ENCODE measurements at places on chromosomes 2 and 18.

DNA sequence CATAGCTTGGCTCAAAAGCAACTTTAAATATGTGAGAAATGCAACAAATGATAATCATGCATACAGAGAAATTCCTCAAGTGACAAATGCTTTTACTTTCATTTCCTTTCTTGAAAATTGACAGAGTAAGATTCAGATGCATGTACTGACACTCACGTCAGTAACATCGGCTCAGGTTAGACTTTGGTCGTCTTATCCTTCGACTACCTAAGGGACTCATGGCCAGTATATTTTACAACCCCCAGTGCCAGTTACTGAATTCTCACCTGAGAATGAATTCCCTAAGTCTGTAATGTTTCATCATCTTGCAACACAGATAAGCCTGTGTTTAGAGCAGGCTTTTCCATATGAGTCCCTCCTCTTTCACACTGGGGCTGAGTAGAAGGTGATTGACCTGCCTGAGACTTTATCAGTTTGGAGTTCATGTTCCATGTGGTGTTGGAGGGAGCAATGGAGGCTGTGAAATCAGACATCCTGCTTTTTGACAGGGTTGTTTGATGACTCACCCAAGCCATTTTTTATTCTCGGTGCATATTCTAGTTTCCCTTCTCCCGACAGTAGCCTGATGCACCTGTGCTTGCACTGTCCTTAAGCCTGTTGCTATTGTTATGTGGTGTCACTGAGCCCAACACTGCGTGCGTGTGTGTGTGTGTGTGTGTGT, 30.5 kb upstream of the ATP8B1 start:
- DNase-seq: no peak

DNA sequence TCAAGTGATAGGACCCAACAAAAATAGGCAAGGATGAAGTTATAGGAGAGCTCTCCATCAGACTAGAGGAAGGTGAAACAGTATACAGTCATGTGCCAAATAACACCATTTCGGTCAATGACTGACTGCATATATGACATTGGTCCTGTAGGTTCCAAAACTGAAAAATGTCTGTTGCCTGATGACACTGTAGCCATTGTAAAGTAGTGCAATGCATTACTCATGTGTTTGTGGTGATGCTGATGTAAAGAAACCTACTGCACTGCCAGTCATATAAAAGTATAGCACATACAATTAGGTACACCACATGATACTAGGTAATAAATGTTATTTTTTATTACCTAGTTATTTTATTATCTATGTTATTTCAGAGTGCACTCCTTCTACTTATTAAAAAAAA, 147.9 kb downstream of the GREB1L start:
- no peak for DNase-seq

- DNase-seq: no peak
Observed at GRCh38 chr2:62478093-62478580, 27.9 kb downstream of the TMEM17 start.

DNA sequence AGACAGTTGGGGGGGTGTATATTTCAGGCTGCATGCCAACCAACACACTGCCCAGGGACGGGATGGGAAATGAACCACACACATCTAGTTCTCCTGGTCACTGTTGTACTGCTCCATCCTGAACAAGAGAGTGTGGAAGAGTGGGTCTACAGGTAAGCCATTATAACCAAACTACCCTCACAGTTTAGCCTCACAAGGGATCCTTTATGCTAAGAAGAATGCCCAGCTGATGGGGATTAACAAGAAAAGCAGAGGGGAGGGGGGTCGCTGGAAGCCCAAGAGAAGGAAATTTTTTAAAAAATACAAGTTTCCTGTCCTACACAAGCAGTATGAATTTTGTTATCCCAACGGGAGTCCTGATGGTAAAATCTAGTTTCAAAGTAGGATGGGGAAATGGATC, 16.1 kb downstream of the SPRED2 start:
- DNase-seq: no peak

GRCh38 chr2:190984595-190984994, 29.4 kb downstream of the STAT1 start:
- DNase-seq: no peak

DNA sequence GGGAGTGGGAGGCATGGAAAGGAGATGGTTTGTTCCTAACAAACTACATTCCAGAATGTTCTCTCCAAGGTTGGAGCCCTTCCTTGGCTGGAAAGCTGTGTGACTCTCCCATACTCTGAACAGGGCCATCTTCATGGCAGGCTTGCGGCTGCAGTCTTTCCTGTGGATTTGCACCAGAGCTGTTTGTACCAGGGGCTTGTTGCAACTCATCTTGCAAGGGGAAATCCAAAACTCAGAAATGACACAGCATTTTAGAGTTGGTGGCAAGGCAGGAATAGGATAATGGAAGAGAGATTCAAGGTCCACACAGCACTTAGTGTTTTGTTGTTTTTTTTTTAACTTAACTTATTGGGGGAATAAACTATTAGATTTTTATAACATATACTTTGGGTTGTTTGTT, 73.7 kb upstream of the ZNF516 start:
- DNase-seq: no peak

- no peak for DNase-seq
Observed at GRCh38 chr2:105254531-105255210, 13.1 kb downstream of the GPR45 start.

DNA sequence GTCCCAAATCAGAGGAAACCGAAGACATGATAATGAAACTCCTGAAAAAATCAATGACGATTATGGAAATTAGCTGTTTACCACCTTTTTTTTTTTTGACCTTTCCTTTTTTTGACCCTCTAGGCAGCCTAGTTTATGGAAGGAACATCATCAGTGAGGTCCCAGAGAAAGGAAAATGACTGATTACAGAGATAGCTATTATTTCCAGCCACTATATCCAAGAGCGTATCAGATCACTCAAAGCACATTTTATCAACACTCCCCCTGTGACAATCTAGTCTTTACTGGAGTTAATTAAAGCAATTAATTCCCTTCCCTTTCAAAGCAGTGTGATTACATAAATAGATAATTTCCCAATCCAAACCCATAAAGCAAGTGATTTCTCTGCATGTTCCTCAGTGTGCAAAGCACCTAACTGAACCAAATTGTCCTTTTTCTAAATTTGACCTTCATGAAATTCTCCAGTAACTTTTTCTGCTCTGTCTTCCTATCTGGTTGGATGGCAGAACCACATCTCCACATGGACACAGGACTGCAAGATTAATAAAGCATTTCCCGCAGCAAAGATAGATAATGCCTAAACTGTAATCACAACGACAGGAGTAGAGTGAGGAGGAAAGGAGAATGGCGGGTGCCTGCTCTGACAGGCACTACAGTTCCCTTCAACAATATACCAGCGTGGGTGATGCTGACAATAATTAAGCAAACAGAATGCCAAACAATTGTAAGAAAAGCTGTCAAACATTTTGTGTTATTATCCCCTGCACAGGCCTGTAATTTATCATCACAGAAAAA, 194.4 kb downstream of the SLC8A1 start:
- no peak for DNase-seq

GRCh38 chr2:62184512-62185230, 11.2 kb upstream of the B3GNT2 start:
- no peak for DNase-seq

DNA sequence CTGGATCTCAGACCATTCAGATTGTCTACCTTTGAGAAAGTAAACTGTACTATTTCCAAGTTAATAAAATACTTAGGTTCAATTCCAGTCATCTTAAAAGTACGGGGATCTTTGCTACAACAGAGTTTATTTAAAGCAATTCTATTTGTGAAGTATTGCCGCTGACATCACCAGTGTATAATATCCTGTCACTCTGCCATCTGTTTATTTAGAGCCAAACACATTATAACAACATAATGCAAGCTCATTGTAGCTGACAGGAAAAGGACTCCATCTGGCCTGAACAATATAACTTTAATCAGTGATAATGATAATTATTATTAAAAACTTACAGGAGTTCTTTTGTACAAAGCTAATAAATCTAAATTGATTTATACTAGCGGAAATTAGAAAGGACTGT, 786.8 kb downstream of the ERBB4 start:
- DNase-seq: no peak

GRCh38 chr18:45540125-45540524, 75.2 kb upstream of the SLC14A2 start:
- DNase-seq: peak; percentile 42

DNA sequence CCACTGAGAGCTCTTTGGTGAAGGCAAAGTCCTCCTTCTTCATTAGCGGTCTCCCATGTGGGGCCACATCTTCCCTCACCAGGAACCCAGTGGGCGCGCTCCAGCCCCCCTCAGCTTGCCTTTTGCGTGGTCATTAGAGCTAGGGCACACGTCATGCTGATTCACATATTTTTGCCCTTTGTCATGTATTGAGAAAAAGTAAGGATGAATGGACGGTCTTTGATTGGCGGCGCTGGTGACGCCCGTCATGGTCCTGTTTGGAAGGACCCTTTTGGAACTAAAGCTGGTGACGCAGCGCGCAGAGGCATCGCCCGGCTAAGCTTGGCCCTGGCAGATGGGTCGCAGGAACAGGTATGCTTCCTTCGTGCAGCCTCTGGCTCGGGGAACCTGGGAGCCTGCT, 3.1 kb downstream of the SLC14A1 start:
- DNase-seq: no peak

DNA sequence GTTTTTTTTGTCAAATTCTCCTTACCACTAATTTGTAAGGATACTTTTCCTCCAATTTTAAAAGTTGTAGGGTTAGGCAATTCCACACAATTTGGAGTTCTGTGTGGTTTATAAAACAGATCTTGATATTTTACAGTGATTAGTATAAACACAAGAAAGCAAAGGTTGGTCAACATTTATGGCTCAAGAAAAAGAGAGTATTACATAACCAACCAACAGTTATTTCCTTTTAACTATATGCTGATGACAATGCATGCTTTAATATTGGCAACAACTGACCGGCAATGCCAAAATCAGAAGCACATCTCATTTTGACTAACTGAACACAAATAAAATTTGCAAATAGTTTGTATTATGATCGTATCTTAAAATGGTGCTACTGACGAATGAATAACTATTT, 137.2 kb downstream of the CDH2 start:
- DNase-seq: no peak
